Activated CD8-positive, alpha-beta memory T cell treated with anti-CD3 and anti-CD28 coated beads for 48 hours (primary cell): ENCODE measurements at places on chromosomes 5 and 9.

GRCh38 chr9:127733614-127734013 is 1.5 kb downstream of the TOR2A start:
- no peak for DNase-seq

- no peak for DNase-seq
These were observed 170.8 kb downstream of the GADD45G start for GRCh38 chr9:89775641-89776040.

DNA sequence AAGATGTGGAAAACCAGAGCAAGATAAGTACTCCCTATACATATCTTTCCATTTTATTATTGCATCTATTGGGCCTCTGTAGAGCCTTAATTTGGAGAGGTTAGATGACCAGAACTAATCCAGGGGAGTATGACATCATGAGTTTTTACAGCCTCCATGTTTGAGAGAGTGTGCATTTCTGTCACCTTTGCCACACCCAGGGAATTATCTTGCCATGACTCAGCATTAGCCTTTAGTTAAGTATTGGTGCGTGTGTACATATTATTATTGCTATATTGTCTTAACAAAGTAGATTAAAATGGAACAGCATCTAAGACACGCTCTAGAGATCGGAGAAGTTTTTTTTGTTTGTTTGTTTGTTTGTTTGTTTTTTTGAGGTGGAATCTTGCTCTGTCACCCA is 27.6 kb downstream of the DIMT1 start:
- no peak for DNase-seq

DNA sequence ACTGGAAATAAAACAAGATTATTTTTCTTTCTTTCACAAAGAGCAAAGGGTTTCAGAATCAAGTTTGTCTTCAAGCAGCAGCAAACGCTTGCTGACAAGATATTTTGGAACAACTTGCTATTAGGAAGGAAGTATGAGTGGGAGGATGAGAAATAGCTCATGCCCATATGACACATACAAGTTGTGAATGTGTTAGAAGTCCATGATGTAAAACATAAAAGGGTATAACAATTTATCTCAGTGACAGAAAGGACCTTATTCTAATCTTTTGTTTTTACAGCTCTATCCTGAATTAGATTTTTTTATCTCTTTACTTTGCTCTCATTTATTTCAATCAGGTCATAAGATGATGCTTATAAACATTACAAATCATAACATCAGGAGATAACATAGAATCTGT is 516.6 kb upstream of the MEF2C start:
- no peak for DNase-seq

- DNase-seq, result no peak
These were observed 554 bp downstream of the JAK2 start for GRCh38 chr9:4985386-4986266.
